ENCODE measurements at places on chromosomes 13 and 19. TPM values are rescaled to one million over a fixed set of nuclear protein-coding genes. Genes with fewer than 3 reads are reported as not detected.

Gene SLC25A42
- total RNA-seq, result 10.5 TPM

Gene IL27RA
- 4.8 TPM for total RNA-seq

Gene LHFPL6
- 35.2 TPM for total RNA-seq

Gene CGB2
- not detected for total RNA-seq

Gene BRME1
- total RNA-seq, result 15.1 TPM

Gene GPR108
- 52.9 TPM for total RNA-seq

DNA sequence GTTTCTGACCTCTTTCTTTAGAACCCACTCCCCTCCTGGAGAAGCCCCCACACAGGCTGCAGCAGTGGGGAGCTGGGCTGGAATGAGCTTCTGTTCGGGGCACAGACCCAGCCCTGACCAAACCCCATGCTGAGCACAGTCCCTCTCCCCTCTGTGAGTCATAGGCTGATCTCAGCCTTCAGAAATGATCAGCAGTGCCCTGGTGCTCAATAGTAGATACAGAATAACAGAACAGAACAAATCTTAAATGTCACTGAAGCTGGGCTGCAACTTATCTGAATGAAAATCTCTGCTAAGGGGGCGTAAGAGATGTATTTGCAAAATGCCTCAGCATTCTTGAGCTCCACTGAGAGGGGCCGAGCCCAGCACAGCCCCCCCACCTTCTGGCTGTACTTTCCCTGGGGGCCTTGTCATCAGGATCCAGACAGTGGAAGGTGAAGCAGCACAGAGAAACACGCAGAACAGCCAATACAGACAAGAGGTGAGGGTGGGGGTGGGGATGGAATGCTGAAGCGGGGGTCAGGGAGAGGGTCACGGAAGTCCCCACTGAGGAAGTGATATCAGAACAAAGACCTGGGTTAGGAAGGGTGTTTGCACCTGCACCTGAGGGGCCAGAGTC lies 9.9 kb downstream of the ZNF665 start:
- H3K27me3 ChIP-seq, result no peaks in the 10 kb centered on the region
- H3K36me3 ChIP-seq, result peaks cover 26% of the 10 kb centered on the region

- H3K4me3 ChIP-seq, result no peak overlapping the region
- peaks cover 25% of the 10 kb centered on the region for H3K36me3 ChIP-seq
- H3K4me1 ChIP-seq, result peaks cover 12% of the 10 kb centered on the region
Measured at GRCh38 chr13:33129094-33129832, 113.0 kb downstream of the KL start.

- no peak overlapping the region for H3K4me3 ChIP-seq
- DNase-seq, result no peak
- peaks cover 4% of the 10 kb centered on the region for H3K36me3 ChIP-seq
- H3K4me1 ChIP-seq, result peaks cover 23% of the 10 kb centered on the region
Measured at GRCh38 chr13:91248249-91248648, 99.2 kb upstream of the MIR17HG start.

DNA sequence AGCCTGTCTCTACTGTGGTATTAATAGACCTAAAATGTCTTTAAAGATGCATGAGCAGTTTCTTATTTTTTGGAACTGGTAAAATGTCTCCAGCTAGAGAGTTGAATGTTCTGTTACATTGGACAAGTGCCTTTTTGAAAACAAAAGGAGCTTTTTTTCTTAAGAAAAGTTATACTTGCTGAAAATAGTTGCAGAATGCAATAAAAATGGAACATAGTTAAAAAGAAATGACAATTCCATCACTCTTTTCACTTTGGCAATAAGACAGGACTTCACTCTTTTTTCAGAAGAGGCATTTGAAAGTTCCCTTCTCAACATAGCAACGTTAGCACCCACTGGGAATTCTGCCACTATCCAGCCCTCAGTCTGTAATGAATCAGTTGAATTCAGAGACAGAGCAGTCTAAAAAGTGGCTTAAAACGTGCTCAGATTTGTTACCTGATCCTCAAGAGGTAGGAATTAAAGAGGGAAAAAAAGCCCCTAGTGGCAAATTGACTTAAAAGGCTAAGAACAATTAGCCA lies 10.1 kb downstream of the RGCC start:
- peaks cover 4% of the 10 kb centered on the region for H3K4me1 ChIP-seq
- no peak overlapping the region for H3K27ac ChIP-seq
- H3K27me3 ChIP-seq, result no peaks in the 10 kb centered on the region
- no peaks in the 10 kb centered on the region for H3K36me3 ChIP-seq
- H3K4me3 ChIP-seq, result no peak overlapping the region

DNA sequence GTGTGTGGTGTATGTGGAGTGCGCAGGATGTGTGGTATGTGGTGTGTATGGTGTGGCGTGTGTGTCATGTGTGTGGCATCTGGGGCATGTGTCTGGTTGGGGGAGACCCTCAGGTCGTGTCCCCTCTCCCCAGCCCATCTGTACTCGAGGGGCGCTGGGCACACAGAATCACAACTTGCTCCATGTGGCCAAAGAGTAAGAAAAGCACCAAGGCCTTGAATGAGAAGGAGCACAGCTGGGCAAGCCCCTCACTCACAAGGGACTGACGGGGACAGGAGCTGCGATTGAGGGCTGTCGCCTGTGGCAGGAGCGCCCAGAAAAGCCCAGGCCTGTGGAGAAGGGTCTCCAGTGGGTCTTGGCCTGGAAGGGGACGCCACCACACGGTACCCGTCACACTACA lies 62.8 kb downstream of the PEPD start:
- peaks cover 12% of the 10 kb centered on the region for H3K4me1 ChIP-seq
- no peak overlapping the region for H3K4me3 ChIP-seq
- no peak for DNase-seq
- no peak overlapping the region for H3K27ac ChIP-seq
- no peaks in the 10 kb centered on the region for H3K27me3 ChIP-seq
- H3K36me3 ChIP-seq, result no peaks in the 10 kb centered on the region

- no peak for DNase-seq
- peaks cover 73% of the 10 kb centered on the region for H3K4me1 ChIP-seq
Measured at GRCh38 chr13:46605076-46605824, 52.3 kb downstream of the LRCH1 start.

- H3K4me1 ChIP-seq, result no peaks in the 10 kb centered on the region
- no peaks in the 10 kb centered on the region for H3K27me3 ChIP-seq
Measured at GRCh38 chr13:45232591-45232990, 31.7 kb upstream of the KCTD4 start.

DNA sequence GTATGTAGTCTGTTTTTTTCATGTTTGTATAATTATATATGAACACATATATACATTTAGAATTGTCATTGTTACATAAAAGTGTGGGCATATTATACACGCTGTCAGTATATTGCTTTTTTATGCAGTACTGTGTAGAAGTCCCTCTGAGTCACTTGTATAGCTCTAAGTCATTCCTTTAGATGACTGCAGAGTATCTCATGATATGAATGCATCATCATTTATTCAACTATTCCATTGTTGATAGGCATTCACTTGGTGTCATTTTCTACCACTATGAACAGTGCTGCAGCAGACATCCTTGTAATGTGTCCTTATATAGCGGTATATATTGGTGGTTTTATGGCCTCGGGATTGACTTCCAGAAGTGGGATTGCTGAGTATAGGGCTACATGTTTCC lies 15.3 kb downstream of the RFXAP start:
- no peaks in the 10 kb centered on the region for H3K36me3 ChIP-seq
- no peaks in the 10 kb centered on the region for H3K4me1 ChIP-seq
- DNase-seq, result no peak
- H3K27me3 ChIP-seq, result no peaks in the 10 kb centered on the region

DNA sequence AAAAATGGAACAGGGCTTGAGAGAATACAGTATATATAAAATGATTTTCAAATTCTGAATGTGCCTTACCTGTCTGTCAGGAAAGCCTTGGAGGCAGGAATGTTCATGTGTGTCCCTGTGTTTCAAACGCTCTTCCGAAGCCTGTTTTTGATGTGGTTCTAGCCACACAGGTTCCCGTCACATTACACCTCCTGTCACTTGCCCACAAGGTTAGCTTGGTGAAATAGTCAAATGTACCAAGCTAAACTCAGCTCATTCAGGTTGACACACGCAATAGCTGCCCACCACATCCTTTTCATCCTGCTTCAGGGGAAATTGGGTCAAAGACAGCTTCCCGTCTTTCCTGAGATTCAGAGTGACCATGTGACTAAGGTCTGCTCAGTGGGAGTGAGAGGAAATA lies 574.0 kb downstream of the EFNB2 start:
- peak overlapping the region; percentile 40 for H3K27ac ChIP-seq
- no peak overlapping the region for H3K4me3 ChIP-seq
- H3K4me1 ChIP-seq, result no peaks in the 10 kb centered on the region
- peaks cover 4% of the 10 kb centered on the region for H3K36me3 ChIP-seq
- DNase-seq, result no peak

GRCh38 chr19:6413291-6413690 lies 11.3 kb downstream of the KHSRP start:
- H3K4me3 ChIP-seq, result no peak overlapping the region
- no peaks in the 10 kb centered on the region for H3K27me3 ChIP-seq
- H3K36me3 ChIP-seq, result no peaks in the 10 kb centered on the region

GRCh38 chr19:41801792-41802211 lies 5.4 kb downstream of the CEACAM3 start:
- H3K36me3 ChIP-seq, result no peaks in the 10 kb centered on the region
- H3K27me3 ChIP-seq, result peaks cover 82% of the 10 kb centered on the region
- H3K4me1 ChIP-seq, result no peaks in the 10 kb centered on the region
- no peak overlapping the region for H3K4me3 ChIP-seq
- H3K27ac ChIP-seq, result no peak overlapping the region

DNA sequence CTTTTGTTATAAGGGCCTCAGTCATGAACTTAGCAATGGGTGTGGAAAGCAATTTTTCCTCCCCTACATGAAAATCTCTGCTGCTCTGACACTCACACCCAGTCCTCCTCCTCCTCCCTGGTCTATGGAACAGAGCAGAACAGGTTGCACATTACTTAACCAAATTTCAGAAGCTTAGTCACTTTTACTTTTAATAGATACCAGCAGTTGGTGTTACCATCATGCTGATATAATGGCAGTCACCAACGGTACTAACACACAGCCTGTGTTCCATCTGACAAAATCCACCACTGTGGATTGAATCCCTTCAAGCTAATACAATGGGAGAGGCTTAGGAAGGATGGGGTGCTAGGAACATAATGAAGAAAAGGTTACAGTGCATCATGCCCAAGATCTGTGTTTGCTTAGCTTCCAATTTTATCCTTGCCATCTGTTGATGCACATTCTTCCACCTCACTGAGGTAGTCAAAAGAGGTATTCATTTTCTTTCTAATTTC lies 9.8 kb downstream of the TPT1 start:
- DNase-seq, result no peak
- peaks cover 19% of the 10 kb centered on the region for H3K36me3 ChIP-seq
- H3K4me3 ChIP-seq, result no peak overlapping the region
- peaks cover 43% of the 10 kb centered on the region for H3K4me1 ChIP-seq
- no peaks in the 10 kb centered on the region for H3K27me3 ChIP-seq

DNA sequence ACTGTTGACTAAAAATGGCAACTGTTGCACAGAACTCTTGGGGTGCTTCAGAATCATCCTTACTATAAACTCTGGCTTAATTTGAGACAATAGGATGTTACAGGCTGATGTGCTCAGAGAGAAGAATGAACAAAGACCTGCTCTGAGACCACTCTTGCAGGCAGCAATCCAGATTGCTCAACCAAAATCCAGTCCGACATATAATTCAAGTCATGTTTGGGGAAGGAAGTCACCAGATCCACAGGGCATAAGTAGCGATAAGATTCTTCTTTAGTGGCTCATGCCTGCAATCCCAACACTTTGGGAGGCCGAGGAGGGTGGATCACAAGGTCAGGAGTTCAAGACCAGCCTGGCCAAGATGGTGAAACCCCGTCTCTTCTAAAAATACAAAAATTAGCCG lies 20.6 kb downstream of the MTMR6 start:
- H3K36me3 ChIP-seq, result peaks cover 4% of the 10 kb centered on the region
- no peaks in the 10 kb centered on the region for H3K4me1 ChIP-seq
- DNase-seq, result no peak
- no peaks in the 10 kb centered on the region for H3K27me3 ChIP-seq
- no peak overlapping the region for H3K27ac ChIP-seq

- no peak overlapping the region for H3K4me3 ChIP-seq
- DNase-seq, result no peak
- H3K4me1 ChIP-seq, result peaks cover 17% of the 10 kb centered on the region
- H3K27me3 ChIP-seq, result no peaks in the 10 kb centered on the region
- H3K36me3 ChIP-seq, result peaks cover 10% of the 10 kb centered on the region
Measured at GRCh38 chr19:5093297-5093928, 124.5 kb downstream of the KDM4B start.

DNA sequence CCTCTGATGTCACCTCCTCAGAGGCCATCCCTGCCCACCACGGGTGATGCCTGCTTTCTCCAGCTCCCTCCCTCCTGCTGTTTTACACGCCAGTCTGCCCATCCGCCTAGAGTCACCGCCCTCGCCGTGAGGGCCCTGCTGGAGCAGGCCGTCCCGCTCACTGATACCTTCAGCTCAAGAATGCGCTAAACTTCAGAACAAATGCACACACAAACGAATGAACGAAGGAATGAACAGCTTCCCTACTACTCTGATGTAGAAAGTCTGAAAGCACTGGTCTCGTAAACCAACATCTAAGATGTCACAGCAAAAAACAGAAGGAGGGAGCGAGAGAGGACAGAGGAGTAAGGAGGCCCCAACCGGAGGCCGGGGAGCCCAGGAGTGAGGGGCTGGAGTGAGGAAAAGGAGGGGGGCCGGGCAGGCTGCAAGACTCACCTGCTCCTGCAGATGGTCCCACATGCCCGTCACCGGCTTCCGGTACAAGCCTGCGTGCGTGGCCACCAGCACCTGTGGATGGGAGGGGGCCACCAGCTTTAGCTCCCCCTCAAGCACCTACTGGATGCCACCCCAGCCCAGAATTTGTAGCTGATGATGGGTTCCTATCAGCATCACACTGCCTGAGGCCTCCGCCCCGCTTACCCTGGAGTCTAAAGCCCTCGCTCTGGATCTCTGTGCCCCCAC lies 4.0 kb downstream of the PNKP start:
- H3K27me3 ChIP-seq, result peaks cover 36% of the 10 kb centered on the region
- peaks cover 18% of the 10 kb centered on the region for H3K36me3 ChIP-seq
- H3K4me1 ChIP-seq, result peaks cover 47% of the 10 kb centered on the region
- peak overlapping the region; percentile 78 for H3K4me3 ChIP-seq

- peak overlapping the region; percentile 86 for H3K27ac ChIP-seq
- peaks cover 4% of the 10 kb centered on the region for H3K4me1 ChIP-seq
- DNase-seq, result no peak
- no peaks in the 10 kb centered on the region for H3K27me3 ChIP-seq
- peaks cover 24% of the 10 kb centered on the region for H3K36me3 ChIP-seq
Measured at GRCh38 chr19:53086949-53087348, 16.3 kb downstream of the ZNF160 start.

- DNase-seq, result peak; percentile 73
- H3K36me3 ChIP-seq, result peaks cover 21% of the 10 kb centered on the region
- no peaks in the 10 kb centered on the region for H3K27me3 ChIP-seq
- H3K4me3 ChIP-seq, result no peak overlapping the region
- H3K4me1 ChIP-seq, result no peaks in the 10 kb centered on the region
- no peak overlapping the region for H3K27ac ChIP-seq
Measured at GRCh38 chr19:34345947-34346351, 19.0 kb upstream of the GPI start.

- no peak for DNase-seq
- no peaks in the 10 kb centered on the region for H3K27me3 ChIP-seq
- H3K4me3 ChIP-seq, result no peak overlapping the region
Measured at GRCh38 chr19:18672044-18672451, 11.4 kb upstream of the CRTC1 start.

- no peak overlapping the region for H3K27ac ChIP-seq
- H3K4me3 ChIP-seq, result no peak overlapping the region
- peaks cover 11% of the 10 kb centered on the region for H3K4me1 ChIP-seq
- no peaks in the 10 kb centered on the region for H3K27me3 ChIP-seq
- DNase-seq, result no peak
Measured at GRCh38 chr13:40259899-40260298, 406.5 kb downstream of the FOXO1 start.
